ENCODE measurements at places on chromosomes 2 and 18. TPM values are rescaled to one million over a fixed set of nuclear protein-coding genes. Genes with fewer than 3 reads are reported as not detected.

The PPIL3 gene
- total RNA-seq, result 24.3 TPM

The PIEZO2 gene
- total RNA-seq, result 0.64 TPM

The CXCR4 gene
- 0.65 TPM for total RNA-seq

The DSG4 gene
- not detected for total RNA-seq

The TEX44 gene
- not detected for total RNA-seq

The IL1F10 gene
- total RNA-seq, result not detected

The MYO7B gene
- total RNA-seq, result 0.23 TPM

The COL6A3 gene
- 0.09 TPM for total RNA-seq

The TNFRSF11A gene
- 8.3 TPM for total RNA-seq

The CCL20 gene
- total RNA-seq, result 4.3 TPM

The PPP1R7 gene
- 66.5 TPM for total RNA-seq

The IL18RAP gene
- not detected for total RNA-seq

The COLEC12 gene
- total RNA-seq, result not detected

The ATP6V1B1 gene
- 0.32 TPM for total RNA-seq

The IGFBP5 gene
- 0.14 TPM for total RNA-seq

The ADD2 gene
- 21.1 TPM for total RNA-seq

The PJVK gene
- 0.70 TPM for total RNA-seq

The SRD5A2 gene
- total RNA-seq, result not detected

The AFF3 gene
- 0.22 TPM for total RNA-seq

The CCBE1 gene
- 10.6 TPM for total RNA-seq

The CRYGD gene
- total RNA-seq, result not detected

The CYBRD1 gene
- total RNA-seq, result 35.6 TPM

The ERFE gene
- 7.8 TPM for total RNA-seq

The GCA gene
- 7.5 TPM for total RNA-seq

The ATP5F1A gene
- total RNA-seq, result 302 TPM

The ZNF385B gene
- not detected for total RNA-seq

The NRP2 gene
- 130 TPM for total RNA-seq

The CLEC4F gene
- not detected for total RNA-seq

The LONRF2 gene
- 3.3 TPM for total RNA-seq

The UGT1A4 gene
- total RNA-seq, result 0.05 TPM

The AP1S3 gene
- 29.0 TPM for total RNA-seq

The TRAK2 gene
- 13.2 TPM for total RNA-seq

The AKAIN1 gene
- total RNA-seq, result not detected

The FBLN7 gene
- 0.59 TPM for total RNA-seq

The FBXO11 gene
- total RNA-seq, result 40.3 TPM

The RNU2-63P gene
- not detected for total RNA-seq

The C2orf74 gene
- 20.4 TPM for total RNA-seq

The NPHP1 gene
- 8.8 TPM for total RNA-seq

The MOGAT1 gene
- total RNA-seq, result not detected

The IL36G gene
- total RNA-seq, result not detected

The MSGN1 gene
- total RNA-seq, result not detected

The NAT8 gene
- not detected for total RNA-seq

The GLI2 gene
- 26.5 TPM for total RNA-seq

The HAAO gene
- not detected for total RNA-seq

The THAP4 gene
- total RNA-seq, result 75.9 TPM

The ABCB11 gene
- not detected for total RNA-seq

The UBR3 gene
- total RNA-seq, result 11.4 TPM

The LCT gene
- 0.03 TPM for total RNA-seq

The STARD6 gene
- total RNA-seq, result not detected

The TXNDC2 gene
- total RNA-seq, result 0.12 TPM

The PTPRM gene
- 30.4 TPM for total RNA-seq

The GYPC gene
- not detected for total RNA-seq

The AMER3 gene
- not detected for total RNA-seq
